ENCODE measurements at places on chromosomes 5 and 9.

DNA sequence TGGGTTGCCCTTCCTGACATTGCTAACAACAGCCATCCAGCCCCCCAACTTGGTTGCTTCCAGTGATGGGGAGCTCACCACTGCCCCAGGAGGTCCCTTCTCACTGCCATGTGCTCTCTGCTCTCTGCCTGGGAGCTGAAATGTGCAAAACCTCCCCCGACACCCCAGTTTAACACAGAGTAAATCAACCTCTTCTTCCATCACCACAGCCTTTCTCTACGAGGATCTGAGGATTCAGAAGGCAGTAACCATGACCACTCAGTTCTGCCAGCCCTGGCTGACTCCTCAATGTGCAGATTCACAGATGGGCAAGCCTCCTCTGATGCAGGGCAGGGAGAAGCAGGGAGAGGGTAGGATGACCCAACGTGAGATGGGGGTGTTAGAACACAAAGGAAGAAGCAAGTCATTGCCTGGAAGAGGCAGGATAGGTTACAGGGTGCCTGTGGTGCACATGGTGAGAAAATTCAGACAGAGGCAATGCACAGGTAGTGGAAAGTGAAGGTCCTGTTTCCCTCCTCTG is 185.0 kb downstream of the DAB2IP start:
- no peaks in the 10 kb centered on the region for H3K4me1 ChIP-seq
- H3K27ac ChIP-seq = no peak overlapping the region
- H3K36me3 ChIP-seq = no peaks in the 10 kb centered on the region
- H3K27me3 ChIP-seq = no peaks in the 10 kb centered on the region
- H3K4me3 ChIP-seq = no peak overlapping the region

DNA sequence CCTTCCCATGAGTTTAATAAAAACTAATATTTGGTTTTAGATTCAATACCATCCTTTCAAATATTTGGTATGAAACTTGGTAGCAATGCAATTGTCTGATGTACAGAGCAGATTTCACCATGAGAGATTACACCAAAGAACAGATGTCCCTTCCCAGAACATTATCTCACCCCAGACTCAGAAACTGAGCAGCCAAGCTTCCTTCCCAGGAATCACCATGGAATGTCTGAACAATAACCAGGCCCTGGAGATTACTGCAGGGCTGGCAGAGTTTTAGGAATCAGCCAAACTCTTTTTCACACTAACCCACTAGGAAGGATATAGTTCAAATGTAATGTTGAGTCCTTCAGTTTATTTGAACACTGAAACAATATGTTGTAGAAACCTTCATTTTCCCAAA is 23.9 kb downstream of the CLTA start:
- peak overlapping the region; percentile 31 for H3K27ac ChIP-seq
- DNase-seq = peak; percentile 66
- no peaks in the 10 kb centered on the region for H3K27me3 ChIP-seq
- H3K4me3 ChIP-seq = no peak overlapping the region
- peaks cover 13% of the 10 kb centered on the region for H3K4me1 ChIP-seq

DNA sequence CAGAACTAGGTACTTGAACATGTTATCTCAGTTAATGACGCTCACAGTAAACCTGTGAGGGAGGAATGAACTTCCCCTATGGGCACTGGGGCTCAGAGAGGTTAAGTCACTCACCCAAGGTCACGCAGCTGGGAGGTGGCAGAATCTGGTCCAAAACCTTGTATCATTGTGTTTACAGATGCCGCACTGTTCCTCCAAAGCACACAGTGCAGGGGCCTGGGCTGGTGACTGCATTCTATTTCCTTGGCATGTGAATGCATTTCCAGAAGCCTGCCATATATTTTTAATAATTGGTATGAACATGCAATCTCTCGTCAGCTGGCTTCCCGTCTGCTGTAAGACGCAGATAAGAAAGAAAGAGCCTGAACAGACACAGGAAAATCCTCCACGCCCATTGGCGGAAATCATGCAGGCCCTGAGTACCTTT is 77.0 kb upstream of the TBC1D2 start:
- H3K27ac ChIP-seq = no peak overlapping the region
- no peaks in the 10 kb centered on the region for H3K36me3 ChIP-seq
- H3K27me3 ChIP-seq = no peaks in the 10 kb centered on the region
- no peak for DNase-seq
- H3K4me1 ChIP-seq = peaks cover 38% of the 10 kb centered on the region
- H3K4me3 ChIP-seq = no peak overlapping the region

DNA sequence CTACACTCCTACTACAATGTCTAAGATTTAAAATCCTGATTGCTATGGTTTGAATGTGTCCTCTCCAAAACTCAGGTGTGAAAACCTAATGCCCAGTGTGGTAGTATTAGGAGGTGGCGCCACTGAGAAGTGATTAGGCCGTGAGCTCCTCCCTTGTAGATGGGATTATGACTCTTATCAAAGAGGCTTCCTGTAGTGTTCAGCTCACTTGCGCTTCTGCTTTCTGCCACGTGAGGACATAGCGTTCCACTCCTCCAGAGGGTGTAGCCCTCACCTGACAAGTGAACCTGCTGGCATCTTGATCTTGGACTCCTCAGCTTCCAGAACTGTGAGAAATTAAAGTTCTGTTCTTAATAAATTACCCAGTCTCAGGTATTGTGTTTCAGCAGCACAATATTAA is 33.0 kb upstream of the WHRN start:
- no peaks in the 10 kb centered on the region for H3K36me3 ChIP-seq
- no peaks in the 10 kb centered on the region for H3K27me3 ChIP-seq
- no peaks in the 10 kb centered on the region for H3K4me1 ChIP-seq
- DNase-seq = no peak

DNA sequence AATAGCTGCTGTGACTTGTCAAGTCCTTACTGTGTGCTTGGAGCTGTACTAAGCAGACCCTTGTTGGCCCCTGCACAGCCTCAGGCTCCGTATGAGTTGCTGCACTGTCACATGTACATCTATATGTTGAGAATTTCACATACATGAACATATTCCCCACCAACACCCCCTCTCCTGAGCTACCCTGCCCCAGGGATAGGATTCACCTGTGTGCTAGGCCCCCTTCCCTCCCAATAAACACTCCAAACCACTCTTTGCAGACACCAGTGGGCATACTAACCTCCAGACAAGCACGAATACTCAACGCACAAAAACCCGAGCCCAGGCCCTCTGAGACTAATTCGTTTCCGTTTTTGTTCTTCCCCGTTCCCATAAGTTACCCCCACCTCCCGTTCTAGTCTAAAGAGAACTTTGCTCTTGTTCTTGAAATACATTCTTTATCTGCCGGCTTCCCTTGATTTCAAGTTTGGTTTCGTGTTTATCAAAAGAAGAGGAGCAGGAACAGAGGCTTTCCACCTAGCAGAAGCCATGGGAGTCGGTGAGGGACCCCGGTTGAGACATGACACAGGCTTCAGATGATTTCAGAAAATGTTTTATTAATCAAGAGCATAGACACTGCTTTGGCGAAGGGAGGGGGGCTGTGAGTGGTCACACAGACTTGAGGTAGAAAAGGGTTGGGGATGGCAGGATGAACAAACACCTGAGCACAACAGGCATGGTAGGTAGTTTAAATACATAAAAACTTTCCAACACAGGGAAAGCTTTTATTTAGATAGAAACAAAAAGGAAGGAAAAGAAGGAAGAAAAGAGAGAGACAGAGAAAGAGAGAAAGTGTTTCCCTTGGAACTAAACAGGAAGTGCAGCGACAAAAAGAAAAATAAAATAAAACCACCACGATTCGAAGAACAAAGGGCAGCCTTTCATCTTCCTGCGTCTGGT is 3.4 kb downstream of the HAND1 start:
- H3K36me3 ChIP-seq = no peaks in the 10 kb centered on the region
- H3K27ac ChIP-seq = no peak overlapping the region
- H3K4me1 ChIP-seq = no peaks in the 10 kb centered on the region
- DNase-seq = no peak
- no peak overlapping the region for H3K4me3 ChIP-seq

DNA sequence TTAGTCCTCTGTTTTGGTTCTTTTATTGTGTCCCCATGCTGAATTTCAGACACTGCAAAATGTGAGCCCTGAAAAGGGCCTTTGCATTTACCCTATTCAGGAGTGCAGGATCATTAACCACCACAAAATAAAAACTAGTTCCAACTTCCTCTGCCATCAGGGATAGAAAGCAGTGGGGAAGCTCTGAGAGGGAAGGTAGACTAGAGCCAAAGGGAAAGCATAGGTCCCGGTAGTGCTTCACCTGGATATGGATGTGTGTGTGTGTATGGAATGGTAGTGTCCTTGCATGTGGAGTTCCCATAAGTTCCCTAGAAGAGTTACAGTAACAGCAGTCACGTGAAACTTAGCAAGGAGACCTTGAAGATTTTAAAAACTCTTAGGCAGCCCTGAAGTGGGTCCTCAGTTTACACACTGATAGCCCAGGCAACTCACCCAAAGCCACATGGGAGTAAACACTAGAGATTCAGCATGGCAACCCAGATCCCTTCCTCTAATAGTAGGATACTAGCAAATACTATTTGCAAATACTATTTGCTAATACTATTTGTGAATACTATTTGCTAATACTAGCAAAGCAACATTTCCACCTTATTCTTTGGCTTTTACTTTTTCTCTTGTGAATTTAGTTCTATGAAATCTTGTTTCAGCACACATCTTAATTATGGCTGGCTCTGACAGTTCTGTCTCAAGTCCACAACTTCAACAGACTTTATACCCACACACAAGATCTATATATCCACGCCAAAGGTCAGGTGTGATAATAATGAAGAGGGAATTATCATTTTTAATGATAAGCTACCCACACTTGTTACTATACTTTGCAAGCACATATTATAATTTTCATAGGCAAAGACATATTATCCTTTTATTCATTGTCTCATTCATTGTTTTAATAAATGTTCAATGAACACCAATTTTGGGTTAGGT is 70.4 kb upstream of the IFNE start:
- peak overlapping the region; percentile 93 for H3K27ac ChIP-seq
- peaks cover 79% of the 10 kb centered on the region for H3K4me1 ChIP-seq
- H3K36me3 ChIP-seq = peaks cover 22% of the 10 kb centered on the region
- peak overlapping the region; percentile 85 for H3K4me3 ChIP-seq
- H3K27me3 ChIP-seq = no peaks in the 10 kb centered on the region

DNA sequence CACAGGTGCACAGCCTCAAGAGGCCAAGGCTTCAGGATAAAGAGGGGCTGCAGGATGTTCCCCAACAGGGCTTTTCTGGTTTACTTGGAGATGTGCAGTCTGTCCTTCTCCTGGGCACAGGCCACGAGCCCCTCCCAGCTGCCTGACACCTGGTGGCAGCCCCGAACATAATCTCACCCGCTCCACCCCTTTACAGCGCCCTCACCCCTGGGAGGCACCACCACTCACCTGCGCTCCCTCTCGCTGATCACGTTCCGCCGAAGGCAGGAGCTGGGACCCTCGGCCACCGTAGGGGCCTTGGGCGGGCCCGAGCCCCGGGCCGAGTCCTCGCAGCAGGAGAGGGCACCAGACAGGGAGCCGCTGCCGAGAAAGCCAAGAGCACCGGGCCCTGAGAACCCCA is 514 bp downstream of the SOHLH1 start:
- no peak overlapping the region for H3K4me3 ChIP-seq
- H3K27ac ChIP-seq = no peak overlapping the region
- H3K4me1 ChIP-seq = no peaks in the 10 kb centered on the region
- DNase-seq = no peak

DNA sequence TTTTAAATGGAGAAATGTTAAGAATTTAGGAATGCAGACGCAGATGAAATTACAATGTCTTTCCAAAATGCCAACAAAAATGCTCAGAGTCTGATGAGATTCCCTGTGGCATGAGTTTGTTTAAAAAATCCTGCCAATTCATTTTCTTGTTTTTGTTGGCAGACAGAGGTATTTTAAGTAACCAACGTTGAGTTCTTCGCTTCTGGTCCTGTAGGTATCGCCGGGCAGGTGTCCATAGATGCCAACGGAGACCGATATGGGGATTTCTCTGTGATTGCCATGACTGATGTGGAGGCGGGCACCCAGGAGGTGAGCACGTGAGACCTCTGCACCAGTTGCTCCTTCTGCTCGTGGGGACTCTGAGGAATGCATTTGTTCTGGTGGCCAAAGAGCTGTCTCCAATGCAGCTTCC is 69.4 kb downstream of the NPR3 start:
- no peak overlapping the region for H3K4me3 ChIP-seq
- no peaks in the 10 kb centered on the region for H3K27me3 ChIP-seq
- peak; percentile 11 for DNase-seq
- H3K4me1 ChIP-seq = 0 out of 2 replicates have a peak, but pooled peaks cover 3% of the 10 kb centered on the region

GRCh38 chr5:78554670-78555069 is 93.9 kb downstream of the LHFPL2 start:
- no peaks in the 10 kb centered on the region for H3K36me3 ChIP-seq
- H3K4me1 ChIP-seq = peaks cover 13% of the 10 kb centered on the region
- no peak for DNase-seq
- no peak overlapping the region for H3K4me3 ChIP-seq
- H3K27ac ChIP-seq = no peak overlapping the region

DNA sequence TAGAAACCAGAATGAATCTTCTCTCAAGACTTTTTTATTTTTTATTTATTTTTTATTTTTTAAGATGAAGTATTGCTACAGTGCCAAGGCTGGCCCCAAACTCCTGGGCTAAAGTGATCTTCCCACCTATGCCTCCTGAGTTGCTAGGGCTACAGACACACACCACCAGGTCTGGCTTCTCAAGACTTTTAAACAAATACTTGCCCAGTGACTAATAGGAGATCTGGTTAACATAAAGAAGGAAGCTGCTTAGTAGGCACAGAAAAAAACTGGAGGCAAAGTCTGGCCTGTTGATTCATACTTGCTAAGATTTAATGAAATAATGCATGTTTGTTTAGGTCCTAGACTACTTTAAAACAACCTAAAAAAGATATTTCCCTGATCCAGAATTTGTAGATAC is 43.8 kb downstream of the SLC38A9 start:
- peak; percentile 92 for DNase-seq
- H3K27me3 ChIP-seq = no peaks in the 10 kb centered on the region
- no peak overlapping the region for H3K4me3 ChIP-seq
- peak overlapping the region; percentile 80 for H3K27ac ChIP-seq

DNA sequence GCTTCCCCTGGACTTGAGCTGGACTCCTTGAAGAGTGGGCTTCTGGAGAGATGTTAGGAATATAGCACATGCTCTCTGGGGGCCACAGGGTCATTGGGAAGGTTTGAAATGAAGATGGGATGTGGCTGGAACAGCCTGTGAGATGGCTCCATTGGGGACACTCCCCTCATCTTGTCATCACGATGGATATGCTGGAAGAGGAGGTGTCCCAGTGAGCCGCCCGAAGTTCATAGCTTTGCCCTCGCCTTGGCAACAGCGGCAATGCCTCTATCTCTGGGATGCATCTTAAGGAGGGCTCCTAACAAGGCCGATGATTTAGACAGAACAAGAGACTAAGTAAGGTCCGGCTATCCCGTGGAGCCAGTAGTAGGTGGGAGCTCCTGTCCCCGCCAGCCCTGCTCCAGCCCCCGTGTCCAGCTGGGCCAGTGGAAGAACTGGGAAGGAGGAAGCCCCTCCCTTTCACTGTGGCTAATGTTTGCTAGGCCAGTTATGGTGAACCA is 23.9 kb downstream of the AMBP start:
- H3K4me1 ChIP-seq = no peaks in the 10 kb centered on the region
- DNase-seq = no peak
- H3K36me3 ChIP-seq = no peaks in the 10 kb centered on the region
- no peaks in the 10 kb centered on the region for H3K27me3 ChIP-seq

- no peak for DNase-seq
- H3K27me3 ChIP-seq = no peaks in the 10 kb centered on the region
- H3K36me3 ChIP-seq = no peaks in the 10 kb centered on the region
- H3K27ac ChIP-seq = no peak overlapping the region
These were observed 1890.7 kb upstream of the NUDT12 start for GRCh38 chr5:105453216-105453807.

- peak; percentile 41 for DNase-seq
- no peaks in the 10 kb centered on the region for H3K27me3 ChIP-seq
- H3K4me3 ChIP-seq = peak overlapping the region; percentile 88
- H3K27ac ChIP-seq = peak overlapping the region; percentile 18
- H3K36me3 ChIP-seq = no peaks in the 10 kb centered on the region
These were observed 3.4 kb downstream of the PBX3 start for GRCh38 chr9:125750627-125751011.
